ENCODE measurements at places on chromosomes 4 and X.

DNA sequence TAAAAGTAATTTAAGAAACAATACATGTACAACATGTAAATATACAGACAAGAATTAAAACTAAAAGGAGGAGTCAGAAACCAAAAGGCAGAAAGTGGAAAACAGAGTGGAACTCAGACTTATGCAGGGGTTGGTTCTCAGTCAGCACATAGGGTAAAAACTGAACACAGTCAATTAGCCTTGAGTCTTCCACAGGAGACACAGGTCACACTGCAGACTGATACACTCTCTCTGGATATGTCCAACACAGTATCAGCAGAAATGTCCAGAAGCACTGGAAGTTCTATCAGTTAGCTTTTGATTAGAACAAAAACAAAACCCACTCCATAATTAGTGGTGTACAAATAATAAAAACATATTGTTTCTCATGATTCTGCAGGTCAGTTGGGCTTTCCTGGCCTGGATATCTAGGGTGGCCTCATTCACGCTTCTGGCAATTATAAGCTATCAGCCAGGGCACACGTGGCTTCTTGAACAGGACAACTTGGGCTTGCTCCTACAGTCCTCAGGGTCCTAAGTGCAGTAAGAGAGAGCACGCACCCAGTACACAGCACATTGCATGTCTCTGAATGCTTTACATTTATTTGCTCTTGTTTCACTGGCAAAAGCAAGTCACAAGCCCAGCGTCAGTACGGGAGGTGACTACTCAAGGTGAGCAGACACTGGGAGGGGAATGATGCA lies 21.6 kb downstream of the TEC start:
- DNase-seq = no peak

DNA sequence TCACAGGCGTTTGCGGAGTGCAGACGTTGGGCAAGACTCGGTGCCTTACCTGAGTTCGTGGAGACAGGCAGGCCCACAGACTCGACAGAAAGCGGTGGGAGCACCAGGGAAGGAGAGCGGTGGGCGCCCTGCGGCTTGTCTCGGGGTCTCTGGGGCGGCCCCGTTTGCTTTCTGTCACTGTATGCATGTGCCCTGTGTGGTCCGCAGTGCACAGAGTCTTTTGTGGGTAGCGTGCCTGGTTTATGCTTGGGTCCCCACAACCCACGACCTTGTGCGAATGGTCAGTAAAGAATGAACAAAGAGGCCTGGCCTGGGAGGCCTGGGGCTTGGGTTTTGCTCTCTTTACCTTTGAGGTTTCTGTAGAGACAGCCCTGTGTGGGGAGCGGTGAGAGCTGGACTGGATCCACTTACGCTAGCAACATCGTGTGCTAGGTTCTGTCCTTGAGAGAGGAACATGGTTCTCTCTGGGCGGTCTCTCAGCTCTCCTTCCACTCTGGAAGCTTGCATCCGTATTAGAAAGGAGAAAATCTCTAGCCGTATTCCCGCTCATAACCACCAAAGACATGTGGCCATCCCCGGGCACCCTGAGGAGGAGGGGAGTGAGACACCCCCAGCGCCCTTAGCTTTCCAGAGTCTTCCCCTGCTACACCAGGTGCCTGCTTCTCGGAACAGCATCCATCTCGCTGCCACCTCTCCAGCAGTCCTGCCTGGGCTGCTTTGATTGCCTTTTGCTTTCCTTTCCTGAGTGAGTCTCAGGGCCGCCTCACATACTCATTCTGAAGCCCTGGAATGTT lies 1.2 kb downstream of the TADA2B start:
- DNase-seq = no peak

GRCh38 chr4:30350288-30350687 lies 369.9 kb upstream of the PCDH7 start:
- DNase-seq = no peak

GRCh38 chrX:118839334-118839958 lies 15.8 kb downstream of the ZCCHC12 start:
- DNase-seq = peak; percentile 66

DNA sequence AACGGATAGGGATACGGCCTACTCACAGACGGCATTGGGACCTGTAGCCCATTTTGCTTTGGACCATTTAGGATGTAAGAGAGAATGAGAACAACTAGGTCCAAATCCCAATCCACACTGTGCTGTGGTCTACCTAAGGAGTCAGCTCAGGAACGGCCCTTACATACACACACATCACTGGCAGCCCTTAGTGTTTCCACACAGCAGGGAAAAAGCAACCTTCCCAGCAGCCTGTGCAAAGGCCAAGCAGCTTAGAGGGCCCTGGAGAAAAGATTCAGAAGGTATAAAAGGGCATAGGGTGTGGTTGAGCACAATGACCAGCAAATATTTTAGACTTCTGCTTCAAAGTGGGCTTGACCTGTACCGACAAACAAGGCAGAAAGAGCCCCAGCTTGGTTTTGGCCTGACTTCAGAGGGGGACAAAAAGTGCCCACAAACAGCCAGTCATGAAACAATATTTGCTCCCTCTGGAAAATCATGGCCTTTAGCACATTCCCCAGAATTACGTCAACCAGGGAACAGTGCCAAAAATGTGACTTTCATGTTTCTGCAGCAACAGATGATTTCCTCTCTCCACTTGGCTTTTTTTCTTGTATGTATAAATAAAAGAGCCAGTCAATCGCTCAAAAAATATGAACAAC lies 359.5 kb upstream of the FGF16 start:
- peak; percentile 62 for DNase-seq

DNA sequence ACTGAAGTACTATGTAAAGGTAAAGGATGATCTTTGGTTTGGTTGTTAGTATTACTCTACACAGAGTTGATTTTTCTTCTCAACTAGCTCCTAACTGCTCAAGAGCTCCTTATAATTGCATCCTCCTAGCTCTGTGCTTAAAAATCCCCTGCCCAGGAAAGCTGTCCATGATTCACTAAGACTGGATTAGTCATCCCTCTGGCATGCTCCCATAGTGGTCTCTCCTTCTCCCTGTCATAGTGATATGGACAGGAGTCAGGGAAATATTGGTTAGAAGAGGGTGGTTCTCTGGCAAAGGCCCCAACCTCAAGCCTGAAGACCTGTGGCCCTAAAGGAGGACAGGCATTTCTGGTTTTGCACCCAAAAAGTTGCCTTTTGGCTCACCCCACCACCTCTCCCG lies 242.3 kb upstream of the KCNIP4 start:
- no peak for DNase-seq

DNA sequence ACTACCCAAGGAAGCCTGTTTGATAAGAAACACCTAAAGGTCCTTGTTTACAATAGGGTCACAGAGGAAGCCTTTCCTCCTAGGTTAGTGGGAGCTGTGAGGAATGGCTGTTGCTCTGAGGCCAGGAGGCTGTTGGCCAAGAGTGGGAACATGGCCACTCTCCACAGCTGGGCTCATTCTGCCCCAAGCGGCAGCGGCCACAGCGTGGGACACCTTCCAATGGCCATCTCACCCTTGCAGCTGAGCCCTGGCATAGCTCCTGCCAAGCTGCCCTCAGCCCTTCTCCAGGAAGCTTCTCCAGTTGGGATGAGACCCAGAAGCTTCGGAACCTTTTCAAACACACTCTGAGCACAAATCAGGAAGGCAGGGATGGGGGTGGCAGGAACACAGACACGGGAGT lies 111.8 kb upstream of the MAP3K15 start:
- no peak for DNase-seq

DNA sequence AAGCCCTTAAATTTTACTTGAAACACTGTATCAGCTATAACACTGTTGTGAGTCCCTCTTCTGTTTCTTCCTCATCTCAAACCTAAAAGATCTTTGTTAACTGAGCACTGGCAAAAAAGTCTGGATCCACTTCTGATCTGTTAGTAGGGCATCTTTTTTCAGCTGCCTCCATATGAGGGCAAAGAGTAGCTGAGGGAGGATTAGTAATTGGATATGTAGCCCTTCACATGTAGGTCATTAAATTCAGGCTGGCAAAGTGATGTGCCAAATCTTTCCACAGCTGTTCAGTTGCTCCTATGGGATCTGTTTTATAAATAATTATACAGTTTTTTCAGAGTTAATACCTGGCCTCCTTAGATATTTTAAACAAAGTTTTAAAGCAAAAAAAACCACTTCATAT lies 1.1 kb upstream of the TRMT10A start:
- DNase-seq = peak; percentile 27

DNA sequence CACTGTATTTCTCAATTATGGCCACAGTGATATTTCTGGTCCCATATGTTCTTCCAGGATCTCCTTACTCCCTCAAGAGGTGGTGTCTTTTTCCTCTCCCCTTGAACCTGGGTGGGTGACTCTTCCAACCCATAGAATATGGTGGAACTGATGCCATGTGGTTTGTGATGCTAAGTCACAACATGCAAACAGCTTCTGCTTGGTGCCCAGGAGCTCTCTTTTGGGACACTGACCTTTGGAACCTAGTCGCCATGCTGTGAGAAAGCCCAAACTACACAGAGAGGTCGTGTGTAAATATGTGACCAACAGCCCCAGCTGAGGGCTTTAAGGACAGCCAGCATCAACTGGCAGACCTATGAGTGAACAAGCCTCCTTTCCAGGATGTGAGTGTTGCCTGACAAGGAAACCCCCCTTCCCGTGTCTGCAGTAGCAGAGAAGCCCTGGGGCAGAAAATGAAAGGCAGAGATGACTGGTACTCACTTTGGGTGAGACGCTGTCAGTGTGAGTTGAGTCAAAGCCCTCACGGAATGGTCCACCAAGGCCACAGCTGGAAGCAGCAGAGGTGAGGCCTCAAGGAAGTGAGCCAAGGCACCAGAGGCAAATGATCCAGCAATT lies 223.4 kb downstream of the BCOR start:
- DNase-seq = no peak

DNA sequence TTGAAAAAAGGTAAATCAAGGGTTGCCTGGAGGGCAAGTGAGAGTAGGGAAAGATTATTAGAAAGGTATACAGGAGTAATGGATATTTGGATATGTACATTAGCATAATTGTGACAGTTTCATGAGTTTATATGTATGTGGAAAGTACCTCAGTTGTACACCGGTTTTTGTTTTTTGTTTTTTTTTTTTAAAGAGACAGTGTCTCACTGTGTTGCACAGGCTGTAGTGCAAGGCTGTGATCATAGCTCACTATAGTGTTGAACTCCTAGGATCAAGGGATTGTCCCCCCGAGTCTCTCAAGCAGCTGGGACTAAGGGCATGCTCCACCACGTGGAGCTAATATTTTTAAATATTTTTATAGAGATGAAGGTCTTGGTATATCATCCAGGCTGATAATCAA lies 15.3 kb upstream of the HPGD start:
- no peak for DNase-seq

DNA sequence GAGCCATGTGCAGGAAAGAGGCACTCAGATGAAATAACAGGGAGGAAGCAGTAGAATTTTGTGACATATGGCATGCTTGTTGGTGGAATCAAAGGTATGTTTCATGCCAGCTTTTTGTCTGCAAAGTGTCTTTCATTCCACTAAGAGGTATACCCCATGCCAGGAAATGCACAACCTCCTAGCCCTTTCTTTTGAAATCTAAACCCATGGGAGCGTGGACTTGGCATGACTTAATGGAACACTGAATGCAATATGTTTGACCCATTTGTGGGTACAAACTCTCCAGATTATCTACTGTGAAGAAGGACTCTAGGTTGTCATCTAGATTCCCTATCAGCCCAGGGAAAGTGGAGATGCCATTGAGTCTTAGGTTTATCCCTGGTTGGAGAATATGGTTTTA lies 338.3 kb upstream of the TEX13C start:
- no peak for DNase-seq

GRCh38 chr4:123661080-123661737 lies 264.6 kb downstream of the SPRY1 start:
- no peak for DNase-seq

GRCh38 chrX:109190542-109190941 lies 291.3 kb downstream of the GUCY2F start:
- DNase-seq = no peak

DNA sequence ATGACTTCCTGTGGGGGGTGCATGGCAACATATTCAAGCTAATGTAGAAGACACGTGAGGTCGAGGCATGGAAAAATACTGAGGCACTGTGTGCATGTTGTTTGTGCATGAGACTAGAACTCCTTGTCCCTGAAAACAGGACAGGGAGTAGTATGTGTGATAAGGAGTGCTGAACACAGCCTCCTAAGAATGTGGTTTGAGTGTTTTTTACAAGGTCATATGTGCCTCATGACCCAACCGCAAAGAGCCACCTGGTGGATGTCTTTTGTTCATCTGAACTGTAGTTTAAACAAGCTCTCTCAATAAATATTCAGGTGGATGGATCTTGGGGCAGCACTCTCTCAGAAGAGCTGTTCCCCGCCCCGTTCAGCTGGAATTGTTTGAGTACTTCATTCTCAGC lies 226.6 kb downstream of the NLGN4X start:
- no peak for DNase-seq

GRCh38 chr4:37733240-37733867 lies 47.2 kb upstream of the RELL1 start:
- DNase-seq = no peak

- DNase-seq = no peak
These were observed 243.6 kb upstream of the DKK2 start for GRCh38 chr4:107279733-107280132.

DNA sequence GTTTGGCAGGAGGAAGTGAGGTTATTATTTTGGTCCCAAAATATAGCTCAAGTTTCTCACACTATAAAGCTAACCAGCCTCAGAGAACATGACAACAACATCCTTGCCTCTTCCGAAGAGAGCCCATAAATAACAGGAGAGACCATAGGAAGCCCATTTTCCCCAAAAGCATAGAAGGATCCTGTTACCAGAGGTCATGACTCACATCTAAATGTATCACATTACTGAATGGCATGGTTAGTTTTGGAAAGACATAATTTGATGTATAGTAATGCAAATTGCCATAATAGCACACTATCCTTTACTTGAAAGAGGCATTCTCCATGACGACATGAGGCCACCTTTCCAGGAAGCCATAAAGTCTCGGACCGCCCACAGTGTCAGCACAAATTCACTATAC lies 238.8 kb upstream of the GRIA3 start:
- DNase-seq = no peak

- DNase-seq = no peak
These were observed at the start of gene GBA3 for GRCh38 chr4:22692736-22693135. GBA3 (plus strand) TSS chr4:22692937.

DNA sequence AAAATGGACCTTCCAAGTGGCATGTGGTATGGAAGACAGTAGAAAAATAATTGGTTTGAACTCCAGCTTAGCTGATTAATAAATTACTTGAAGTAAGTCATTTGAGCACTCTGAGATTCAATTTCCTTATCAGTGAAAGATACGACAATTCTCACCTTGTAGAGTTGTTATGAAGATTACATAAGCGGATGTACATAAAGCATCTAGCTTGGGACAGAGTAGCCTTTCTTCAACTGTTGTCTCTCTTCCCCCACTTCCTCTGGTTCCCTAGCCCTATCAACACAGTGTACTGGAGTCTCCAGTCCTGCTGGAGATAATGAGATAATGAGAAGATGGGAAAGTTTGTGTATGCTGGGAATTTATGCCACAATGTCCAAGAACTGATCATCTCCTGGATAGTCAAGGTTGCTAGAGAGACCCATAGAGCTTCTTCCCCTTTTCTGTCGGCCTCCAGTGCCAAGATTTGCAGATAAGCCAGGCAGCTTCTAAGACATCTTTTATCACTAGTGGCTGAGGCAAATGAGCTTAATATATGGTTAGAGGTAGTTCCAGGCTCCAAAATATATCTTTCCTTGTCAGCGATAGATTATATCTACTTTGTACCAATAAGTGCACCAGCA lies 33.9 kb downstream of the VSIG4 start:
- no peak for DNase-seq

GRCh38 chr4:58064653-58065052 lies 954.5 kb upstream of the IGFBP7 start:
- no peak for DNase-seq
